ENCODE measurements at places on chromosomes 3 and 15.

- DNase-seq, result no peak
Measured at GRCh38 chr3:29695201-29695600, 414.3 kb downstream of the RBMS3 start.

GRCh38 chr15:31360158-31360561 is 33.5 kb downstream of the KLF13 start:
- no peak for DNase-seq

GRCh38 chr3:17033516-17034168 is 148.9 kb downstream of the PLCL2 start:
- DNase-seq, result no peak

GRCh38 chr3:141405025-141405424 is 36.7 kb downstream of the ZBTB38 start:
- DNase-seq, result peak; percentile 90

GRCh38 chr3:171285287-171285686 is 174.9 kb downstream of the TNIK start:
- DNase-seq, result no peak
